ENCODE measurements at places on chromosomes 5 and 9.

DNA sequence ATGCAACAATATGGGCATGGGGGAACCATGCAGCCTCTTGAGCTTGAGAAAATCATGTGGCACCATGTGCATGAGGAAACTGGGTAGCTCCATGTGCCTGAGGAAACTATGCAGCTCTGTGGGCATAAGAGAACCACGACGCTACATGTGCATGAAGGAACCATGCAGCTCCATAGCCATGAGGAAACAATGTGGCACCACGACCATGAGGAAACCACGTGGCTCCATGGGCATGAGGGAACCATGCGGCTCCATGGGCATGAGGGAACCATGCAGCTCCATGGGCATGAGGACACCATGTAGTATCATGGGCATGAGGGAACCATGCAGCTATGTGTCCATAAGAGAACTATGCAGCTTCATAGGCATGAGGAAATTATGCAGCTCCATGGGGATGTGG lies 140.8 kb downstream of the CAVIN4 start:
- DNase-seq: no peak

GRCh38 chr5:88269222-88269771 lies 652 bp upstream of the TMEM161B start:
- no peak for DNase-seq

DNA sequence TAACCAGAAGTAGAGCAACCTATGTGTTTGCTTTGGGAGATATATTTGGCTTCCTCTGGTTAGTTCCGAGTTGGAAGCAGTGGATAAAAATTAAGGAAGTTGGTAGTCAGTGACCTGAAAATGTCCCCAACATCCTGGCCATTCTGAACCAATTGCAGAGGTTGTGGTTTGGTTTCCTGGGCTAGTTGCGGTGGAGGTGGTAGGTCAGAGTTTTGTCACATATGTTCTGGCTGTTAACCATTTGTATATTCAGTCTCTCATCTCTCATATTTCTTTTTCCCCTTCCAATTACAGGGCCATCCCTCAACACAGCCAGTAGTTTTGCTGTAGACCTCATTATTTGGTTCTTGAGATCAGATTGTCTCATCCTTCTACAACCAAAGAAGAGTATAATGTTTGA lies 1026.9 kb downstream of the PTPRD start:
- DNase-seq: no peak

DNA sequence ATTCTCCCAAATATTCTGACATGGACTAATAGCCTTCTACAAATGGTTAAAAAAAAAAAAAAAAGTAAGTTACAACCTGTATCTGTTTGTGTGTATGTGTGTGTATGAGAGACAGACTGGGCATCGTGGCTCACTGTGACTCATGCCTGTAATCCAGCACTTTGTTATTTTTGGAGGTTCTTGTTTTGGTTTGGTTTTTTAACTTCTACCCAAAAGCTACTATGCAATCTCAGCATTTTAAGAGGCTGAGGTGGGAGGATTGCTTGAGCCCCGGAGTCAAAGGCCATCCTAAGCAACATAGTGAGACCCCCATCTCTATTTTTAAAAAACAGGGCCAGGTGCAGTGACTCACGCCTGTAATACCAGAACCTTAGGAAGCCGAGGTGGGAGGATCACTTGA lies 17.6 kb upstream of the HAVCR1 start:
- DNase-seq: no peak

GRCh38 chr5:141186897-141187512 lies at the start of gene PCDHB9:
PCDHB9 (plus strand) TSS chr5:141187161; CDS start chr5:141187319, 158 bp downstream.
- DNase-seq: no peak

DNA sequence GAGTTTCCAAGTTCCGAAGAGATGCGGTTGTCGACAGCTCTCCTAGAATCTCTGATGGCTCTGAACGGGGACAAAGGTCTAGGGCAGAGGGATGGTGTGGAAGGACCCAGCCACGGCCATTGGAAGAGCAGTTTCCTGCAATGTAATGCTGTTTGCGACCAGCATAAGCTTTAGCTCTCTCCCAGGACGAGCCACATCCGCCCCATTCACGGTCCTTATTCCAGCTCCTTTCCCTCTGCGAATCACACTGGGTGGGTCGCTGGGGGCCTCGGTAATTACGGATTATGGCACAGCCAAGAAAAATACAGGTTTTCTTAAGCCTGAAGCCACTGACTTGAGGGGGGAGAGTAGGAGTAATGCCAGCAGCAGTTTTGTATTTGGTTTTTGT lies 22.7 kb downstream of the ANXA2R start:
- DNase-seq: no peak

- peak; percentile 13 for DNase-seq
These were observed 17.5 kb upstream of the ROPN1L start for GRCh38 chr5:10424124-10424731.

GRCh38 chr5:117999939-118000549 lies 988.3 kb downstream of the DTWD2 start:
- DNase-seq: no peak

GRCh38 chr9:16309082-16309468 lies 561.4 kb downstream of the BNC2 start:
- DNase-seq: no peak

- no peak for DNase-seq
These were observed 173.7 kb downstream of the RMI1 start for GRCh38 chr9:84154320-84154719.

DNA sequence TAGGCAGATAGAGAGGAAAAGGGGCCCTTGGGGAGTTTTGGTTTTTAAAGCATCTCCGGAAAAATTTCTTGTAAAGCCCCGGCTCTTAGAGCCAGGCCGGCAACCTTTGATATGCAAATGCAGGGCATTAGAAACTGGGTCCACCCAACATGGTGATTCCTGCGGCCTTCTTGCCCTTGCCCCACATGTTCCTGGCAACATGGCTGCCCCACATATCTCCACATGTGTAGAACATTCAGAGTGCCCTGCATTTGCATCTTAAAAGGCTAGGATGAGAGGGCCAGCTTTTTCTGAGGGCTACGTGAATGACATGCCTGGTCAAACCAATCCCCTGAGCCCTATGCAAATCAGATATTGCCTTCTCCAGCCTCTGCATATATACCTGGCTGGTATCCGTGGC lies 5.0 kb upstream of the SNAPC3 start:
- no peak for DNase-seq

DNA sequence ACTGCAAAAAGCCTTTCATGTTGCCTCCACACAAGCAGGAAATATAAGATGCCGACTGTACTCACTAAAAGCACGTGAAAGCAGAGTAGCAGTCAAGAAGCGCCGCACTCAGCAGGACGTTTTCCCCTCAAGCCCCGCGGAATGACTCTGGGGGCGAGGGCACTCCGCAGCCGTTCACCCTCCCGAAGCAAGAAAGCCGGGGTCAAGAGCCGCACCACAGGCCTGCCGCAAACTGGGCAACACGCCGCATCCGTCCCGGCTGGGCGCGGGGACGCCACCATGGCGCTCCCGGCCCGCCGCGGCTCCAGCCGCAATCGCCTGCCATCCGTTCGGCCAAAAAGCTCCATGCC lies 364 bp downstream of the RPS6 start:
- no peak for DNase-seq

GRCh38 chr5:31408814-31409213 lies 123.1 kb downstream of the DROSHA start:
- DNase-seq: no peak

GRCh38 chr5:51988634-51989033 lies 605.4 kb downstream of the ISL1 start:
- DNase-seq: no peak

DNA sequence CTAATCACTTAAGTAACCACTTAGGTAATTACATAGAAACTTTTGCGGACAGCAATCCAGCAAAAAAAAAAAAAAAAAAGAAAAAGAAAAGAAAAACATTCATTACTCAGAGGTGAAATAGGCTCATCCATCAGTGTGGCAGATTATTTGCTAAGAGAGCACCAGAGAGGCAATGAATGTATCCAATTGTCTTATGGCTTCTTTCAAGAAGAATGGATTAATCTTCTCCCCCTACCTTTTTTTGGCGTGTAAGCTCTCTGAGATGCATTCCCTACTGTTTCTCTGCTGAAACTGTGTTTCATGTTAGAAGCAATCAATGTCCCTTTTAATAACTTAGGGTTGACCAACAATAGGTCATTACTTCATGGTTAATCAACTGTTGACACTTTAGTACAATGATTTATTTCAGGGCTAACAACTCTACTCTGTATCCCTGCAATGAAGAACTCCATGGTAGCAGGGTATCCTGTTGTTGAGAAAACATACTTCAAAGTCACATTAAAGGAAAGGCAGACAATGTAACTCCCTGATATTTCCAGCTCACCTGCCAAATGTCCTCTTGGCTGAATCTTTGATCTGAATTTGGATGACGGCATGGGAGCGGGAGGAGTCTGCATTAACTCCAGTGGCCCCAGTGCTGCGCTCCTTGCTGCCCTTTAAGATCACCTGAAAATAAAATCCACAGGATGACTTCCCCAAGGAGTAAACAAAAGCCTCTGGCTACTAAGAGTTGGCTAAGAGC lies 57.6 kb downstream of the KIF24 start:
- no peak for DNase-seq

GRCh38 chr9:18398038-18398437 lies 75.9 kb upstream of the ADAMTSL1 start:
- DNase-seq: peak; percentile 77

- no peak for DNase-seq
These were observed 4.1 kb upstream of the APC start for GRCh38 chr5:112733586-112733985.
